Stimulated activated naive CD4-positive, alpha-beta T cell treated with Interleukin-2 at 50 U/mL for 16 hours (primary cell): ENCODE measurements at places on chromosomes 13 and 19.

DNA sequence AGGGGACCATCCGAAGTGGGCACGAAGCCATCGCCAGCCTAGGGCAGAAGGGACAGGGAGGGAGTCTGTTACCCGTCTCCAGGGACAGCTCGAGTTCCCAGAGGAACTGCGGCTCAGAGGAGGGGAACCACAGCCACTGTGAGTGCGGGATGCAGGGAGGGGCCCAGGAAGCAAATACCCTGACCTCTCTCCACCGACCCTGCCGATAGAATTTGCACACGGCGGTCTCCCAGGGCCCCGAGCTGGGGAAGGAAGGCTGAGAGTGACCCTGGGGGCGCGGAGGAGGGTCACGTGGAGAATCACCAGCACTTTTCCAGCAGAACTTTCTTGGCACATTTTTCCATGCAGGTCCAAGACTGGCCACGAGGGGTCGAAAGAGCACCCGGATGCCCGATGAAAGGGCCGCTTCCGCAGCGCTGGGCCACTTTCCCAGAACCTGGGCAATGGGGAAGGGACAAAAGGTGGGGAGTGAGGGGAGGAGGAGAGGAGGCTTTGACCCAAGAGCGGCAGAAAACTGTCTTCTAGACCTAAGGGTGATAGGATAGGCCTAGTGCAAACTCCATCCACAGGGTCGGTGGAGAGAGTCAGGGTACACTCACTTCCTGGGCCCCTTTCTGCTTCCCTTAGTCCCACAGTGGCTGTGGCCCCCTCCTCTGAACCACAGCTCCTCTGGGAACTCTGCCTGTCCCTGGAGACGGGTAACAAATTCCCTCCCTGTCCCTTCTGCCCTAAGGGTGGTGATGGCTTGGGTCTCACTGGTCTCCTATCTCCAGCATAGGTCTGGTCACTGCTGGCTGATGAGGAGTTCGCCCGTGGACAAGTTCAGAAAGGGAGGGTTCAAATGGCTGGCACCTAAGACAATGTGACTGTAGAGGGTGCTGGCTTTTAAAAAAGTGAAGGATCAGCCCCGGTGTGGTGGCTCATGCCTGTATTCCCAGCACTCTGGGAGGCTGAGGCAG, 5.3 kb upstream of the GPR4 start:
- peak; percentile 29 for DNase-seq

DNA sequence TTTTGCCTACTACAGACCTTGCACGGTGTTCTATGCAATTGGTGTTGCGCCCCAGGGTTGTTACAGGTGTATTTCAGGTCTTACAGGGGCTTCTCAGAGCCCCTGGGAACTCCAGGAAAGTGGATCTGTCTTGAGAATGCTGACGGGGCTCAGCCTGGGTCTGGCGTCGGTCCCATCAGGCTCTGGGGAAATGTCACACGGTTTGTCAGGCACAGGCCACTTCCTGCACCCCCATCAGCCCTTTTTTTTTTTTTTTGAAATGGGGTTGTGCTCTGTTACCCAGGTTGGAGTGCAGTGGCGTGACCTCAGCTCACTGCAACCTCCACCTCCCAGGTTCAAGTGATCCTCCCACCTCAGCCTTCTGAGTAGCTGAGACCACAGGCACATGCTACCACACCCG, 13.2 kb downstream of the CLEC4G start:
- DNase-seq: no peak

DNA sequence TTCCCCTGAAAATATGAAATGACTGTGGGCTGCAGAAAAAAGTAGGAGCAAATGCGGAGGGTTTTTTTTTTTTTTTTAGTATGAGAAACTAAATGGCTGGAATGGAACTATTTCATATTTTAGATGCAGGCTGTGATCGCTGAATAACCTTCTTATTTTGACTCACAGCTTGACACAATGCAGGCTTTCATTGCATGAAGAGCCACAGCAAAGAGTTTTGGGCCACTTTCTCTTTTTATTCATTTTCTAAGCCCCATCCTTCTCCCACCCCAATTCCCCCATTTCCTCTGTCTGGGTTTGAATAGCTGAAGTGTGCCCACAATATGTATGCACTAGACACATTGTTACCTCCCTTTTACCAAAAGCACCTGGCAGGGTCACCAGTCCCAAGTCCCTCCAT, 125.9 kb downstream of the COG6 start:
- no peak for DNase-seq

GRCh38 chr13:109151696-109152095, 522.3 kb downstream of the MYO16 start:
- no peak for DNase-seq

DNA sequence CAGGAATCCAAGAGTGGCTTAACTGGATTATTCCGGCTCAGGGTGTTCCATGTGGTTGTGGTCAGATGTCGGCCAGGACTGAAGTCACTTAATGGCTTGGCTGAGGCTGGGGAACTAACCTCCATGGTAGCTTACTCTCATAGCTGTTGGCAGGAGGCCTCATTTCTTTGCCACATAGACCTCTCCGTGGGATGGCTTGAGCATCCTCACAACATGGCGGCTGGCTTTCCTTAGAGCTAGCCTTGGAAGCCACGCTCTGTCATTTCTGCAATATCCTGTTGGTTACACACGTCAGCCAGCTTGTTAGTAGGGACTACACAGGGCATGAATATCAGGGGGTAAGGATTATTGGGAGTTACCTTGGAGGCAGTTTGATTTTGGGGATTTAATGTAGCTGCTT, 5.1 kb downstream of the CRX start:
- DNase-seq: no peak

GRCh38 chr19:4730740-4731171, 7.1 kb upstream of the DPP9 start:
- DNase-seq: peak; percentile 47

- DNase-seq: no peak
These were observed 62.8 kb upstream of the CEACAM8 start for GRCh38 chr19:42657556-42657955.

DNA sequence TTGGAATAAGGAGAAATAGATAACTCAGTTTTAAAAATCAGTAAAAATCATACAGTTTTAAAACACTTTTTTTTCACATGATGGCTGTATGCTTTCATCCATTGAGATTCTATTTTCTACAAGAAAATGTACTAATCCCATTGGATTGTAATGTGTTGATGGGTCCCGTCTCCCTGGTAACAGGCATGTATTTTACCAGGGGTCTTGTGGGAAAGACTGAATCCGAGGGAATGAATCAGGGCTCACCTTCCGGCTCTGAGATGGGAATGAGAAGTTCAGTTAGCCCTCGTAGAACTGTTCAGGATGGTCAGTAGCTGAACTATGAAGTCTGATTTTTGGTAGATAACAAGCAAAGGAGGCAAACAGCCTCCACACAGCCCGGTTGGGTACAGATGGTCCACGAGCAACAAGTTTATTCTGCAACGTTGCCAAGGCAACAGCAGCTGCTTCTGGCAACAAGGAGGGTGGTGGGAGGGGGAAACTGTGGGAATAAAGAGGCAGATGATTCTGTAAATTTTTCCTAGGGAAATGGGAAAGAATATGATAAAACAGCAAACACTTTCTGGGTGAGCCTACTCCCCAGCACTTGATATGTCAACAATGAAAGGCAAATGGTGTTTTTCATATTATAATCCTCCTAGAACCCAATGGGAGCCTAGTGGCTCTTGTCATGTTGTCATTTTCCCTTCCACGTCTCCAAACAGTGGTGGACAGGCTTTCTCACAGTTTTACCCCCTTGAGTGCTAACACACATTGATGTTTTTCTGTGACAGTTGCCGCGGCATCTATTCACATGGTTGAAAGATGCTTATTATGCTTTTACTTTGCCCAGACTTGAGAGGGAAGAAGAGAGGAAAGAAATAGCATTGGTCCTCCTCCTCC, 12.4 kb upstream of the SIAH3 start:
- DNase-seq: no peak

DNA sequence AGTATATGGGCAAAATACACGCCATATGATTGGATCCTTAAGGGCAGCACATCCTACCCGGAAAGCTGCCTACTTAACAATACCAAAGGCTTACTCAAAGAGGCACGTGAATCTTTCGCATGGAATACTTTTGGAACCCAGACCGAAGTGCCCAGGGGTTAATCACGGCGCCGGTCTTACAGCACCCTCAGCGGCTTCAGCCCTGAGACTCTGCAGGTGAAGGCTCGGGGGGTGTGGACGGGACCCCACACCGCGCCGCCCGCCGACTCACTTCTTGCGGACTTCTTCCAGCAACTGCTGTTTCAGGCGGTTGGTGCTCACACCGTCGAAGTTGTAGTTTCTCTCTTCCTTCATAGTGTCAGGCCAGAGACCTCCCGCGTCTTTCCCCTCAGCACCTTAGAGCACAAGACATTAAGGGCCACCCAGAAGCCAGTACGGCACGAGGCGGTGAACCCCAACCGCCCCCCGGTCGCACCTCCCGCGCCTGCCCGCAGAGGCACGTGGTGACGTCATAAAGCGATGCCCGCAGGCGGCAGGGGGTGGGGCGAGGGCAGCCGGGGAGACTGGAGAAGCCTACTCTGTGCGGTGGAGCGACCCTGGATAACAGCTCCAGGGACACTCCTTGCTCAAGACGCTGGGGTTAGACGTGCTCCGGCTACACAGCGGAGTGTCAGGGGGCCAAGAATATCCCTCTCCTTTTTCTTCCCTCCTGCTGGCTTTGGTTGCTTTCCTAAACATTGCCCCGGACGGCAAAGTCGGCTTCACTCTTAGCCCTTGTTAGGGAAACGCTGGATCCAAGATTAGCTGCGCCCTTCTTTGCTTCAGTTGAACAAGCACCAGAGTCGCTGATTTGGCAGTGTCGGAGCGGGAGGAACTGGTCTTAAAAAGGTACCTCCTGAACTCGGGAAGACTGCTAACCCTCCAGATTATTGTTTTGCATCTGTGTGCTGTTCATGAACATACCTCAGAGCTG, at the start of gene CCDC169:
Gene CCDC169, minus strand, starts transcription at position 449 of the 973 bp plus-strand sequence. Its CDS starts 95 bp downstream, at position 354.
- DNase-seq: peak; percentile 36

GRCh38 chr13:33213797-33214196, 71.8 kb downstream of the STARD13 start:
- DNase-seq: no peak

DNA sequence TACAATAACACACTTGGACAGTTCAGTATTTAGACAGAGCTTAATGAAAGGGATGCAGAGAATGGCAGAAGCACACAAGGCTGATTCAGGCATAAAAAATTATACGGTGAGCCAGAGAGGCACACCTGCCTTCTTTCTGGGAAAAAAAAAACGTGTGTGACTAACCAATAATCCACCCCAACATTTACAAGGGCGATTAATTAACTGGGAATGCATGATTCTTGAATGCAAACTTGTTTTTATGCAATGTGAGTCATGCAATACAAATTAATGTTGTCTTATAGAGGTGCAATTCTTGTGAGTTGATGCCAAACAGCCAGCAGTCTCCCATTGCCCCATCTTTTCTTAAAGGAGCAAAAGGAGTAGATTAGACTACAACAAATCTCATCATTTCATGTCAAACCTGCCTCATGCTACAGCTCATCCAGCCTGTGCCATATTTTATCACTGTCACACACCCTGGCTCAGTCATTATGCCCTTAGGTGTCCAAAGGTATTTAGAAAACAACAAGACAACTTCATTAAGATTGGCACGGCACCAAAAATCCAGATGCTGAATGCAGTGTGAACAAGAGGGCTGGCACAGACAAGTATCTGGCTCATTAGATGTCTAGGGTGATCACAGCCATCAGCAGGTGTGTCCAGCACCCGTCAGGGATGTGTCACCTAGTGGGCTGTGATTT, 721.1 kb downstream of the EFNB2 start:
- DNase-seq: no peak

GRCh38 chr13:34577051-34577450, 365.0 kb upstream of the NBEA start:
- DNase-seq: no peak

DNA sequence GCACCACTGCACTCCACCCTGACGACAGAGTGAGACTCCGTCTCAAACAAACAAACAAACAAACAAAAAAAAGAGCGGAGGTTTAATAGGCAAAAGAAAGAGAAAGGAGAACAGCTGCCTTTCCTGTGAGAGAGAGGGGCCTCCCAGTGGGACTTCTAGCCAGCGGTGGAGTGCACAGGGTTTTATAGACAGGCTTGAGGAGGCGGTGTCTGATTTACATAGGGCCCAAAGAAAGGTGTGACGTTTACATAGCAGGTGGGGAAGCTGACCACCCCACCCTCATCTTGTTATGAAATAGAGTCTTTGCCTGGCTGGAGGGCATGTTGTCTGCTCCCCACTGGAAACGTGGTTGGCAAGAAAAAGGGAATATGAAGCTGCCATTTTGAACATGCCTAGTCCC, 106.0 kb upstream of the CSNK1A1L start:
- DNase-seq: no peak

- DNase-seq: no peak
These were observed 59.6 kb upstream of the ZNF599 start for GRCh38 chr19:34832581-34833112.

GRCh38 chr19:950352-951066, 24.7 kb downstream of the ARID3A start:
- no peak for DNase-seq

GRCh38 chr13:24694907-24695306, 14.7 kb downstream of the ATP12A start:
- no peak for DNase-seq

DNA sequence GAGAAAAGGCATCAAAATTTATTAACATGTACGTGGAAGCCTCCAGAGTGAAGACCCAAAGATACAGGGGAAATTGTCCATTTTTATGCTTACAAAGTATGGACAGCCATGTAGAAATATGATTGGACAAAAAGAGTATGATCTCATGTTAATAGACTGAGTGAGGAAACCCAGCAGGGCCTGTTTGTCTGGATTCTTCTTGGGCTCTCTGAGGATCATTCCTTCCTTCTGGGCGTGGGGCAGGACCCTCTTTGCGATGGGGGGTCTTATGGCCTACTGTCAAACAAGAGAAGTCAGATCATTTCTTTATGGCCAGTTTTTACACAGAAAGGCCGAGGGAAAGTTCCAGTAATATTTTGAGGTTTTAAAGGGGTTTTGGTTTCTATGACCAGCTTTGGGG, 110.8 kb downstream of the ESD start:
- DNase-seq: no peak

DNA sequence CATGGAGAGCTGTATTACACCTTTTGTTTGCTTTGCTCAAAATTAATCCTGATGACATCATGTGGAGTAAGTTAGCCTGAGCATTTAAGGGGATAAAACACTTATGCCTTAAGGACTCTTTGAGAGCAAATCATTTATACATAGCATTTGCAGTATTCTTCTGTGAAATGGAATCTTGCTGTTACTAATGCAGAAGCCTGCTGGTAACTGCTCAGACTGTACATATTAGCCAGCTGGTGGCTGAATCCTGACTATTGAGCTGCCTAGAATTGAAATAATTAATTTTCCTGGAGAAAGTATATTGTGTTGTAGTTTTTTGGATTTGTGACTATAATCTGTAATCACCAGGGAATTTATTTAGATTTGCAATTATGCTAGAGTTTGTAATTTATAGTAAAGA, 363.2 kb downstream of the GPC6 start:
- no peak for DNase-seq

DNA sequence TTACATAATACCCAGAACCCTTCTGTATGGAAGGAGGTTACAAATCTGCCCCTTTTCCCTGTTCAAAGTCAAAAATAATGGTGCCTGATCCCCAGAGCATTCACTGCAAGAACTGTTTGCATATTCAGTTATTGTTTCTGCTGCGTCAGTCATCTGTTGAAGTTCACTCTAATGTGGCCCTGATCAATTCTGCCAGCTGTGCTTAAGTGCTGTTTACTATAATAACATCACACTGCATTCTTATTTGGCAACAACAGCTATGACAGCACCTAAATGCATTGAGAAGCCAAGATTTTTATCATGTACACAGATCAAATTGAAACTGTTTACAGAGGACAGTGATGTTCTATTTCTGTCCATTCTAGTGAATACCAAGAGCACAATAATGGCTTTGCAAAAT, 115.9 kb downstream of the DACH1 start:
- DNase-seq: no peak
